ENCODE measurements at places on chromosomes 16 and 17. TPM values are rescaled to one million over a fixed set of nuclear protein-coding genes. Genes with fewer than 3 reads are reported as not detected.

- no peak for DNase-seq
Observed at GRCh38 chr17:68324654-68325336, 33.5 kb downstream of the ARSG start.

DNA sequence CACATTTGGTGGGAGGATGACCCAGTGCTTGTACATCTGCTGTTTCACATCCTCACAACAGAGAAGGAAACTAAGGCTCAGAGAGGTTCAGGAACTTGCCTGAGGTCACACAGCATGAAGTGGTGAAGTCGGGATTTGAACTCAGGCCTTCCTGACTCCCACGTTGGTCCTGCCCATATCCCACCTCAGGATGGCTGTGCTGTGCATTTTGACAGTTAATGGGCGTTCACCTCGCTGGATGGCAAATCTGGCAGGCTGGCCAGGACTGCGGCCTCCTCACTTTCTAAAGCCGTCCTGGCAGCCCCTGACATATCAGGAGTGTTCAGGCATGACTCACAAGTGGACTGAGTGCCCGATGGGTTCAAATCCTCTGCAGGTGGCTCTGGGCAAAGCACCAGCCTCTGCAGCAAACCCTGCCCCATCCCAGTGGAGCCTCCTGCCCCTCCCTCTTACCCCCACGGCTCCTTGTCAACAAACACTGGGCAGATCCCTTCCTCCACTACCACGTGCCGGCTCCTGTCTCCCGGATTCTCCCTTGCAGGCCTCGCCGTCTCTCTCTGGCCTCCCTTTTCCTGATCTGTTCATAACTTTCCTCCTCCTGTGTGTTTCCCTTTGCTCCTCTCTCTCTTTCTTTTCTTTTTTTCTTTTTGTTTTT, 29.2 kb downstream of the SOCS3 start:
- DNase-seq: no peak

DNA sequence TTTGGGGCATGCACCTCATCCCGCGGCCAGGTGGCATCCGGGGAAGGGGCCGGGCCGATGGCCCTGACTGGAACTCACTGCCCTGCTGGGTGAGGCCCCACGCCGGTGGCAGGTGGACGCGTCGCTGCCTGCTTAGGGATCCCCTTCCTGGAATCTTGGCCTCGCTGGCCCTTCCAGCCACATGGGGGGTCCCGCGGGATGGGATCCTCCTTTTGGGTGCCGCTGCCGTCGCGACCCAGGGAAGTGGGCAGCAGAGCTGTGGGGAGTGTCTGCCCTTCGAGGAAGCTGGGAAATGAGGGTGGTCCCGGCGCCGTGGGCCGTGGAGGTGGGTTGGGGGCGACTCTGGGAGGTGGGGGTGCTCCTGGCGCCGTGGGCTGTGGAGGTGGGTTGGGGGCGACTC, 12.8 kb downstream of the METRNL start:
- no peak for DNase-seq

GRCh38 chr16:11029948-11030347, 85.6 kb downstream of the CLEC16A start:
- no peak for DNase-seq

- no peak for DNase-seq
Observed at GRCh38 chr16:2243781-2244180, 7.5 kb downstream of the DNASE1L2 start.

DNA sequence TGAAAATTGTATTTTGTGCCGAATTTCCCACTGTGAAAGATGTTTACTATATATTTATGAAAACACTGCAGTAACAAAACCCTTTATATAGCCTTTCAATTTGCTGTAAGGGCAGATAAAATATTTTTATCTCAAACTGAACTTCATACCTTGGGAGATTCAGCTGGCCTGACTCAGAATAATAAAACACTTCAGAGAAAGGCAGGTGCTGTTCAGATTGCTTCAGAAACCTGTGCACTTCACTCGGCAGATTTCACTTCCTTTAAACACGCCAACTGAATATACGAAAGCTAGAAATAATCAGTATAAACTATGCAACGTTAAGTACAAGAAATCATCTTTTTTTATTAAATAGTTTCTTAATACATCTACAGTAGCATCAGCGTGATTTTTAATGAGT, 839.1 kb upstream of the RBFOX1 start:
- no peak for DNase-seq

GRCh38 chr17:37388266-37388665, 12.5 kb downstream of the C17orf78 start:
- no peak for DNase-seq

- no peak for DNase-seq
Observed at GRCh38 chr16:3596101-3596861, 15.1 kb downstream of the SLX4 start.

GRCh38 chr16:19289811-19290485, 4.4 kb downstream of the CLEC19A start:
- DNase-seq: no peak

- no peak for DNase-seq
Observed at GRCh38 chr17:40750391-40750790, 4.7 kb downstream of the KRT25 start.

DNA sequence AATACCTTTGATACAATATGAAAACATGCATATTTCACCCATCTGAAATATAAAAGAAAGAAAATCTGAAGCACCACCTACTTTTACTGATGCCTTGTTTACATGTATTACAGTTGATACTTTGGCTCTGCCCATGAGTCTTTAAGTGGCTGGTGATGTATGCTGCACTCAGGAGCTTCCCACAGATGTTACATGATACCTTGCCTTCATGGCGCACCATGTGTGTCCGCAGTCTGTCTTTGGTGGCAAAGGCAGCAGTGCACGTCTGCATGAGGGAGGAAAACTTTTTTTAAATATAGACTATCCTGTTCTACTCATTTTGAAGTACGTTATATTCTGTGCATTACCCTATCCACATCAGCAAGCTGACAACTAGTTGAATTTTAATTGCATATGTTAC, 7.5 kb downstream of the VEZF1 start:
- DNase-seq: no peak

DNA sequence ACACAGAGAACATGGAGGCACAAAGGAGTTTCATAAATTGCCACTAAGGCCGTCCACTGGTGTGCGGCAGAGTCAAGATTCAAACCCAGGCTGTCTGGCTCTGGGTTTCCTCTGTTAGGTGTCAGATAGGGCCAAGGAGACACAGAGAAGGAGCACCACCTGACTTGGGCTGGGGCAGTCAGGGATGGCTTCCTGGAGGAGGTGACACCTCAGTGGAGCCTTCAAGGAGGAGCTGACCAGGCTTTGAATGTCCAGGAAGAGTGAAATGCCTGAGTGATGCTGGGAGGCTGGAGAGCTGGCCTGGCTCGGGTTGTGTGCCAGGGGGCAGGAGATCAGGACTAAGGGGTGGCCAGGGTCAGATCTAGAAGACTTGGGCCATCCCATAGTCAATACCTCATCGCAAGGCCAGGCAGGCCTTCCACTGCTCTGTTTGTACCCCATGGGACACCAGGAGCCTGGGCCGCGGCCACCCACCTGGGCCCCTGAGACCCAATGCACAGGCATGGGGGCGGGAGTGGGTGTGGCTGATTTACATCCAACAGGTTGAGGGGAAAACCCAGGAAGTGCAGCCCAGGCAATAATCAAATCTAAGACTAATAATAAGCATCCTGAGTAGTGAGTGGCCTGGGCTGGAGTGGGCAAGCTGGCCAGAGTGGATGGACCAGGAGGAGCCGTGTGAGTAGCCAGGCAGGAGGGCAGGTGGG, 73.7 kb downstream of the USP22 start:
- DNase-seq: no peak

DNA sequence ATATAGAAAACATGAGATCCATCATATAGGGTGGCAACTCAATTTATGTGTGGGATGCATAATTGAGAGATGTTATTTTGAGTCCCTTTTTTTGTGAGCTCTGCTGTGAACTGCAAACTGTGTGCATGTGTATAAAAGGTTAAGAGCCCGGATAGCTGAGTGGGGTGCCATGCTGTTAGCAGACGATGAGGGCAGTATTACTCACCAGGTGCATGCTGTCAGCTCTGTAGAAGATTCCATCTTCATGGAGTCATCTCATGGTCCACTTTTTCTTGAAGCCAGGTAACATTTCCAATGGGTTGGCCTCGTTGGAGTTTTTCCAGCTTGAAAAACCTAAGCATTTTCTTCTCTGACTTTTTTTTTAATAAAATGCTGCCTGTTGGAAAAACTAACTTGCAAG, 43.0 kb upstream of the RHBDL3 start:
- DNase-seq: no peak

GRCh38 chr16:75193730-75194444, 13.1 kb downstream of the CTRB2 start:
- peak; percentile 29 for DNase-seq

DNA sequence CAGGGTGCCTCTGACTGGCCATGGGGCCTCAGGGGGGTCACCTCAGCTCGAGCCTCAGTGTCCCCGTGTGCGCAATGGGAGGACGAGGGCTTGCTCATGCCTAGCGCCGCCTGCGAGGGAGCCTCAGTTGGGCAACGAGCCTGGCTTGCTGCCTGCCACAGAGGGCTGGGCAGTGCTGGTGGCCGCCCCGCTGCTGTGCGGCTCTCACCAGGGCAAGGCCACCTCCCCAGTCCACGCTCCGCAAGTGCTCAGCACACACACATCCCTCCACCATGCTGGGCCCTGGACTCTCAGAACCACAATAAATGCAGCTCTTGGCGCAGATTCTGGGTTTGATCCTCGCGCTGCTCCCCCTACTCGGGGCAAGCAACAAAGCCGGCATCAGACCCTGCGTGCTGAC, 76.2 kb downstream of the ENGASE start:
- DNase-seq: no peak

DNA sequence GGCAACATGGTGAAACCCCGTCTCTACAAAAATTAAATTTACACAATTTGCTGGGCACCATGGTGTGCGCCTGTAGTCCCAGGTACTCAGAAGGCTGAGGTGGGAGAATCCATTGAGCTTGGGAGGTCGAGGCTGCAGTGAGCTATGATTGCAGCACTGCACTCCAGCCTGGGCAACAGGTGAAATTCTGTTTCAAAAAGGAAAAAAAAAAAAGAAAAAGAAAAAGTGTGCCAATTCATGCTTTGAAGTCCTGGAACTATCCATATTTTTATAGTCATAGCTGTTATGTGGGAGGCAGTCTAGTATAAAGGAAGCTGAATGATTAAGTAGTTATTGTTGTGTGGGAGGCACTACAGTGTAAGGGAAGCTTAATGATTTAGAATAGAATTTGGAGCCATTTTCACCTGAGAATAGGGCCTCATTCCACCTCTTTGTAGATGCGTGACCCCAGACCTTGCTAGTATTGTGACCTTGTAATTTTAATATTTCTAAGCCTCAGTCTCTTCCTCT, 31.6 kb downstream of the IQCK start:
- no peak for DNase-seq

DNA sequence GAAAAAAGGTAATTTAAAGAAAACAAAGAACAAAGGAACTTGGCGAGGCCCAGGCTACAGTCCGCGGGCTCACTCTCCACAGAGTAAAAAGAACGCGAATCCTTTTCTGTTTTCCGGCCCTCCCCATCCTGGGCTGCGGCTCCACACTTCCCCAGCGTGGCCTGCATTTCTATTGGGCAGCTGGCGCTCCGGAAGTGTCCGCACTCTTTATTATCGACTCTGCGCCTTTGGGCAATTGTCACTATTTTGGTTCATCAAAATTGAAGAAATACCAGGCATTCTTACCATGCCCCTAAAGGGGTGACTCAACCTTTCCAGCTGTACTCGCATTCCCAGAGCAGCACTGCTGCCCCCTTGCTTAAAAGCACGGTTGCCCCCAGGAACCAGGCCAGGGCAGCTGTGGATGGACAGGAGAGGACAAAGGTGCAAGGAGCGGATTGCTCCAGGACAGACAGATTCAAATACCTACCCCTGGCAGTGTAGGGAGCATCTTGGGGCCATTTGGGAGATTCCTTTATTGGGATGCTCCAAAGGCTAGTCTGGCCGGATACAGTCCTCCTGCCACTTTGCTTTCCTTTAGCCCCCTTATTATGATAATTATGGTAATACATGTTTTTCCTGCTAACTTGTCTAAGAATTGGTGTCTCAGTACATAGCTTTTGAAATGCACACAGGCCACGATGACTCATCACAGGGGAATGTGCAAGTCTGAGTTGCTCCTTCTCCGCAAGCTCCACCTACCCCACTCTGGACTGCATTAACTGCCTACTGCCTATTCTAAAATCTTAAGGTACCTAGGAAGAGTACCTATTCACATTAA, 985 bp upstream of the SLFN12 start:
- no peak for DNase-seq

DNA sequence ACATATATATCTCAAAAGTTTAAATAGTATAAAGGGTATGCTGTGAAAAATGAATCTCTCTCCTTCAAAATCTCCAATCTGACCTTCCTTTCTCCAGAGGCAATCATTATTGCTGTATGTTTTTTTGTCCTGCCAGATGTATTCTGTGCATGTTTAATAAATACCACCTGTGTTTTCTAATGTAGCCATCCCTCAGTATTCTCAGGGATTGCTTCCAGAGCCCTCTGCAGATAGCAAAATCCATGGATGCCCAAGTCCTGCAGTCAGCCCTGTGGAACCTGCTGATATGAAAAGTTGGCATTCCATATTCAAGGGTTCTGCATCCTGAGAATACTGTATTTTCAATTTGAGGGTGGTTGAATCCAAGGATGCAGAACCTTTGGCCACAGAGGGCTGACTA, 42.9 kb downstream of the BPTF start:
- DNase-seq: no peak

- no peak for DNase-seq
Observed at GRCh38 chr16:74249846-74250245, 46.8 kb upstream of the PSMD7 start.

GRCh38 chr17:51507444-51507843, 247.1 kb downstream of the UTP18 start:
- no peak for DNase-seq

- no peak for DNase-seq
Observed at GRCh38 chr17:35588196-35588920, 1.2 kb downstream of the AP2B1 start.

GRCh38 chr17:54172096-54172984, 349.6 kb downstream of the KIF2B start:
- DNase-seq: no peak

GRCh38 chr17:59292174-59292523, 39.3 kb upstream of the YPEL2 start:
- no peak for DNase-seq

GRCh38 chr16:87702325-87702811, 63.4 kb downstream of the KLHDC4 start:
- no peak for DNase-seq

The MEFV gene
- not detected for total RNA-seq

The TMEM238L gene
- not detected for total RNA-seq

The CMTM4 gene
- total RNA-seq: 64.4 TPM

The GP1BA gene
- total RNA-seq: not detected

The EFNB3 gene
- 11.4 TPM for total RNA-seq

The TVP23A gene
- 2.5 TPM for total RNA-seq

The MGRN1 gene
- total RNA-seq: 88.6 TPM

The CNEP1R1 gene
- 26.1 TPM for total RNA-seq

The METTL23 gene
- total RNA-seq: 28.2 TPM

The NTN1 gene
- total RNA-seq: 17.4 TPM

The ATF7IP2 gene
- 15.5 TPM for total RNA-seq

The CDH16 gene
- total RNA-seq: 0.55 TPM

The ST6GALNAC2 gene
- 10.4 TPM for total RNA-seq
